Stimulated activated CD8-positive, alpha-beta memory T cell treated with anti-CD3 and anti-CD28 coated beads, Interleukin-2, amount 100 ng/mL, for 1 hour (primary cell): ENCODE measurements at places on chromosomes 16 and 17.
A peak's percentile ranks its signal among the peaks of the same experiment; 100 is the strongest.

GRCh38 chr17:9239793-9240658, 218.7 kb downstream of the NTN1 start:
- DNase-seq: peak; percentile 33

DNA sequence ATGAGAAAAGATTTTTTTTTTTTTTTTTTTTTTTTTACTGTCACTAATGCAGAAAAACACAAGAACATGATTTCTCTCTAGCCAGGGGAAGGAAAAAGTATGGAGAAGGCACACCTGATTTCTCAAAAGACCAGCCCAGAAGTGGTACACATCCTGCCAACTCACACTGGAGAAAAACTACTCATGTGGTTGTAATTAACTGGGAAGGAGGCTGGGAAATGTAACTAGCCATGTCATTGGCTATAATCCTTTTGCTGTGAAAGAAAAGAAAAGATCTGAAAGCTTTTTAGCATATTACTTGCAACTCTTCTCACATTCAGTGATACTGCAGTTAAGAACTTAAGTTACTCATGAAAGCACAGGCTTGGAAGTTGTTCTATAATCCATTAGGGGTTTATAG, 195.9 kb upstream of the PMFBP1 start:
- no peak for DNase-seq

DNA sequence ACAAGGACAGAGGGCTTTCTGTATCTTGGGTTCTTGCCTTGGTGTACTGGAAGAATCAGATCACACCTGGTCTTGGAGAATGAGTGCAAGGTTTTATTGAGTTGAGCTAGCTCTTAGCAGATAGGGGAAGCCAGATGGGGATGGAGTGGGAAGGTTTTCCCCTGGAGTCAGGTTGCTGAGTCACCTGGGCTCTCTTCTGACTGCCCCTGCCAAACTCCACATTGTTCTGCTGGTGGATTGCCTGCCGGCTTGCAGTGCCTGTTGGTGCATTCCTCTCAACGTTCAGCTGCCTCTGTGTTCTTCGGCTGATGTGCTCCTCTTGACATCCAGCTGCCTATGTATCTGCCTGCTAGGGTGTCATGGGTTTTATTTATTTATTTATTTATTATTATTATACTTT, 1431.1 kb downstream of the CDH8 start:
- no peak for DNase-seq

GRCh38 chr17:49343273-49343672, 18.8 kb downstream of the ZNF652 start:
- no peak for DNase-seq

- no peak for DNase-seq
Measured at GRCh38 chr17:16440901-16441629, 25.7 kb downstream of the TRPV2 start.
